ENCODE measurements at places on chromosomes 7 and 10.

- no peak for DNase-seq
Measured at GRCh38 chr10:127882391-127882790, 10.3 kb downstream of the CLRN3 start.

DNA sequence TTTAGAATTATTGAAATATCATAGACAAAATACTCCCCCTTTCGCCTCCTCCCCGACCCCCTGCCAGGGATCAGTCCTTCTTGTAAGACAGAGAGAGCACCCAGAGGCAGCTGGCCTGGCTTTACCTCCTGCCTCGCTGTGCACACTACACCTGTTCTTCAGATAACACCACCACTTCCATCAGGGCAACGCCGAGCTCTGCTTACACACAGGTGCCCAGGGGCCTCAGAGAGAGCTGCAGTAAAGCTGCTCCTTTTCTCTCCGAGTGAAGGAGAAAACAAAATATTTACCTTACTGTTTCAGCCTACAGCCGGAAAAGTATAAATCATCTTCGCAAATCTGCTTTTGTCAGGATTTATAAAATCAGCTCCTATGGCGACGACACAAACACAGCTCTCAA lies 80.7 kb downstream of the HIPK2 start:
- no peak for DNase-seq

GRCh38 chr7:4164556-4164955 lies 517.5 kb upstream of the FOXK1 start:
- DNase-seq = no peak

GRCh38 chr7:105028004-105028403 lies 14.0 kb downstream of the KMT2E start:
- no peak for DNase-seq

DNA sequence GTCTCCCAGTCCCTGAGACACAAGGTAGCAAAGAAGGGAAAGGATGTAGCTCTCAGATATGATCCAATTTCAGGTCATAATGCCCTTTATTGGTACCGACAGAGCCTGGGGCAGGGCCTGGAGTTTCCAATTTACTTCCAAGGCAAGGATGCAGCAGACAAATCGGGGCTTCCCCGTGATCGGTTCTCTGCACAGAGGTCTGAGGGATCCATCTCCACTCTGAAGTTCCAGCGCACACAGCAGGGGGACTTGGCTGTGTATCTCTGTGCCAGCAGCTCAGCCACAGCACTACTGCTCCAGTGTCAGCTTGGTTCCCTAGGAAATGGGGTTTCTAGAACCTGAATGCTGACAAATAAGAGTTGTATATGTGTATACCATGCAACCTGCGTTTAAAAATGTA lies 74.6 kb upstream of the PRSS58 start:
- DNase-seq = no peak

DNA sequence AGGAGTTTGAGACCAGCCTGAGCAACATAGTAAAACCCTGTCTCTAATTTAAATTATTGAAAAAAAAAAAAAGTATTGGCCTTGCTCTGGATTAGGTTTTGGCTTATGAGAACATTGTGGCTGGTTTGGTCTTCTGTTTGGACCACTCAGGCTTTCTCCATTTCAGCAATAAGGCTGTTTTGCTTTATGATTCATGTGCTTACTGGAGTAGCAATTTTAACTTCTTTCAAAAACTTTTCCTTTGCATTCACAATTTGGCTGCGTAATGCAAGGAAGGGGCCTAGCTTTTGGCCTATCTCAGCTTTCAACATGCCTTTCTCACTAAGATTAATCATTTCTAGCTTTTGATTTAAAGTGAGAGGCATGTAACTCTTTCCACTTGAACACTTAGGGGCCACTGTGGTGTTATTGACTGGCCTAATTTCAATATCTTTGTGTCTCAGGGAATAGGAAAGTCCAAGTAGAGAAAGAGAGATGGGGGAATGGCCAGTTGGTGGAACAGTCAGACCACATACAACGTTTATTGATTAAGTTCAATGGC lies 38.0 kb upstream of the SRPK2 start:
- DNase-seq = no peak

- no peak for DNase-seq
Measured at GRCh38 chr10:132588301-132589013, 50.9 kb downstream of the INPP5A start.

DNA sequence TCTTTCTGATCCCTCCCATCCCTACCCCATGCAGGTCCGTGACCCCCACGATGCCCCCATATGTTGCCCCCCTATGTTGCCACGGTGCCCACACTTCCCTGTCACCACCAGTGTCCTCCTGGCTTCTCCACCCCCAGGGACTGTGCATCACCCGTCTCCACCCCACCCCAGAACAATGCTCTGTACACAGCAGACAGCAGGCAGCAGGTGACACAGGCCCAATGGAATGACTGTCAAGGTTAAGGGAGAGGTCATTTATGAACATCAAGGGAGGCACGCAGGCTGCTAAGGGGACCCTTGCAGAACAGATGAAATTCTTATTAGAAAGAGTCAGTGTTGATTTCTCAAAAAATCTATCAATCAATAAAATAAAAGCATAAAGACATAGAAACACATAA lies 71.5 kb downstream of the PARP12 start:
- no peak for DNase-seq

DNA sequence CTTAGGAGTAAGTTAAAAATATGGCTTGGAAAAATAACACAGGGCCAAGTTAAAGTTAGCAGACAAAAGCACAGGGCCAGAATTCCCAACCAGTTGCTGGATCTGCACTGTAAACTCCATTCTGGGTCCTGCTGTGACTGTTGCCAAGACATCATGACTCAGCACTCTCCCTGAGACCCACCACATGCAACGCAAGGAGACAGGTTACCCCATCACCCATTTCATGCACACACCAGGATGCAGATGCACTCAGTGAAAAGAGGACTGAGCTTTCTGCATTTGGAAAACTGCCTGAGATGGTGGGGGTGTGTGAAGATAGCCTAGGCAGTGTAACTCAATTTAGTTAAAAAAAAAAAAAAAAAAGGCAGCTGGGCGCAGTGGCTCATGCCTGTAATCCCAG lies 97.6 kb upstream of the ZNF438 start:
- no peak for DNase-seq

DNA sequence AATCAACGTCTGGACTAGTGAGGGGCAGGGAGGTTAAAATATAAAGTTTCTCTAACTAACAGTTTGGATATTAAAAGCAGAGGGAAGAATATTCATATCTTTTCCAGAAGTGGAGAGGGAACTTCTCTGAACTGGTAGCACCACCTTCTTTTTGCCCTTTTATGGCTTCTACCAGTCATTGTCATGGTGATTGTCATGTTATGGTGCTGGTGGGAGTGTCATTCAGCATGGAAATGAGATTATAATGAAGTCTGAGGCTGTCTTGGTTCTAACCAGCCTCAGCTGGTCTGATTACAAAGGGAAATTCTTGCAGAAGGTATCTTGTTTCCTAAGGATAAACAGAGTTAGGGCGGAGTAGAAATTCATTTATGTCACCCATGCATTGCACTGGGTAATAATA lies 523.8 kb downstream of the ZWINT start:
- no peak for DNase-seq

- DNase-seq = no peak
Measured at GRCh38 chr7:22565315-22565811, 65.4 kb upstream of the STEAP1B start.

DNA sequence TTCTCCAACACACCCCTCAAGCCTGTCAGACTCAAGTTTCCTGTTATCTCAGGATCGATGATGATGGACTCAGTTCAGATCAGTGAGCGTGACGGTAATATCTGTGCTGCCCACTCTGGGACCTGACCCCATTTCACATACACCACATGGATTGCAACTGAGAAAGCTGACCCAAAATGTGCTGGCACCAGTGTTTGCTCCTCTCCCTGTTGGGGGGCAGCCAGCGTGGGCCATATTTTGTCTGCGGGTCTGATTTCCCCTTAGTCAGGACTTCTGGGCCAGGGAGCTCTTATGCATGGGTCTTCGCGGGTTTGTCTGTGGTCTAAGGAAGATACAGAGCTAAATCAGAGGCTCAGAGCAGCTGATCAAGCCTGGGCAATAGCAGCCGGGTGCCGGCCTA lies 42.6 kb upstream of the TRIM8 start:
- DNase-seq = no peak

- no peak for DNase-seq
Measured at GRCh38 chr10:110163192-110163773, 44.1 kb upstream of the MXI1 start.

DNA sequence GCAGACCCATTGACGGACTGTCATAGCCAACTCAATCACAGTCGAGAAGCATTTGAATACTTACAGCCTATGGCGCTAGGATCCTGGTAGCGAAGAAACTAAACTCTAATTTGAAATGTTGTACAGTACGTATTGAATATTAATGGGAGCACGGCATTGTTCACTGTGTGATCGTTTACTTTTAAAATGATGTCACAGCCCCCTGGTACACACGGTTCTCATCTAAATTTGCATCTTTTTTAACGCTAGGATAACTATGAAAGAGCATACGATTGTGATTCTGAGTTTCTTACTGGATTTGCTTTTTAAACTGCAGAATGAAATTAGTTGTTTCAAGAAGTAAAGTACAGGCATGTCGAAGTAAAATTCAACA lies 895 bp upstream of the NAPEPLD start:
- no peak for DNase-seq

DNA sequence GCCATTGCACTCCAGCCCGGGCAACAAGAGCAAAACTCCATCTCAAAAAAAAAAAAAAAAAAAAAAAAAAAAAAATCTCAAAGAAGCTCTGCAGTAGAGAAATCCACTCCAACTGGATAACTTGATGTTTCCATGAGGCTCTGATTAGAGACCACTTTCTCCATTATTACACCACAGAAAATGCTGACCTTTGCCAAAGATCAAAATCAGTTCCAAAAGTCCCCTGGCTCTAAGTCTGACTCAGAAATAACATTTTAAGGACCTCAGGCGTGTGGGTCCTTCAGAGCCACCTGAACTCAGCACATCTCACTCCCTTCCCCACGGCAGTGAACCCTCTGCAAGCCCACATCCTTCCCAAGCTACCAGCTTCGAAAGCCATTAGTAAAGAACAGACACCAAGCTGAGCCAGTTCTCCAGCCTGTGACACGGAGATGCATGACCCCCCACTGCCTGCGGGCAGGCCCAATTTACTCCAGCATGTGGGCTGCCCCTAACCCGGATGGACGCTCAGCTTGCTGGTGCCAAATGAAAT lies 13.8 kb upstream of the TMEM120A start:
- no peak for DNase-seq

DNA sequence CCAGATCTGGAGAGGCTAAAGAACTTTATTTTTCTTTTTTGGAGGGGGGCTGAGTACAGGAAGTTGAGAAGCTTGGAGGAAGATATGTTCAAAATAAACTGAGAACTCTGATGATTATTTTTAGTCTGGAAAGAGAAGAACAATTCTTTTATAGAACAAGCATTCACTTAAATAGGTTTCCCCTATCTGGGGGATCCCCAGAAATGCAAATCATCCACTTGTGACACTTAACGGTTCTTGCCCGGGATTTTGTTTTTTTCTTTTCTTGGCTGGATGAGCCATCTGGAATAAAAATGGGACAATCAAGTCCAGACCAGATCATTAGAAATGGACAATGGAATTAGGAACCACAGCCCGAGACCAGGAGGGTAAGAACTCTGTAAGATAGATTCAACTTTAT lies 95.9 kb upstream of the EGR2 start:
- no peak for DNase-seq

DNA sequence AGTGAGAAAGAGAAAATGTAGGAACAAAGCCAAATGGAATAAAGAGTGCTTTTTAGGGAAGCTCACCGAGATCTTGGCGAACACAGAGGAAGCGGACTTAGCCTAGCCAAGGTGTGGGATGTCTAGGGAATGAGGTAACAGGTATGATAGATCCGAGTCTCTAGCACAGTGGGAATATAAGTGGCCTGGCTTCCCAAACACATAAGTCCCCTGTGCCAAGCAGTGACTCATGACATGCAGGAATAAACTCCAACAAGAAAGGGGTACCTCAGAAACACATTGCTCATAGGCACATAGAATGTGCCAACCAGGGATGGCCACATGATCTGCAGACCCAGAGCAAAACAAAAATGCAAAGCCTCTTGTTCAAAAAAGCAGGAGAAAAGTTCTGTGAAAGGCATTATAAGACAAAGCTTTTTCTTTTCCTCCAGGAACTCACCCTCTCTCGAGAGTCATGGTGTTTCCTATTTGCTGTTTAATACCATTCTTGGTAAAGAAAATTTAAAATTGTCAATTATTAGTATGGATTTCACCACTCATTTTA lies 542.5 kb downstream of the GATA3 start:
- no peak for DNase-seq

DNA sequence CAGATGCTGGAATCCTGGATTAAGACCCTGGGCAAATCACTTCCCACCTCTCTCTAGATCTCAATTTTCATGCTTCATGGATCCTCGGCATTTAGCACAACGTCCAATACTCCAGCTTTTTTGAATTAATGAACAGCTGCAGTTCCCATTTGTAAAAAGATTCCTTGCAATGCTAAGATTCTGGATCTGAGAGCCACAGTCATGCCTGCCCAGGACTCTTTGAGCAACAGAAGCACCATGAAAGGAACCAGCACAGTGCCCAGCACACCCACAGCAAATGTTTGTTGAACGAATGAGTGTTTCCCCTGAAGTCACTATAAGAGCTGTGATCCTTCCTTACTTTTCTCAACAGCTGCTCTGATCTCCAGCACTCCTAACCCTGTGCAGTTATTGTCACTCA lies 20.8 kb upstream of the DDIT4 start:
- DNase-seq = no peak

- no peak for DNase-seq
Measured at GRCh38 chr10:98445200-98445812, 1.4 kb downstream of the HPS1 start.

DNA sequence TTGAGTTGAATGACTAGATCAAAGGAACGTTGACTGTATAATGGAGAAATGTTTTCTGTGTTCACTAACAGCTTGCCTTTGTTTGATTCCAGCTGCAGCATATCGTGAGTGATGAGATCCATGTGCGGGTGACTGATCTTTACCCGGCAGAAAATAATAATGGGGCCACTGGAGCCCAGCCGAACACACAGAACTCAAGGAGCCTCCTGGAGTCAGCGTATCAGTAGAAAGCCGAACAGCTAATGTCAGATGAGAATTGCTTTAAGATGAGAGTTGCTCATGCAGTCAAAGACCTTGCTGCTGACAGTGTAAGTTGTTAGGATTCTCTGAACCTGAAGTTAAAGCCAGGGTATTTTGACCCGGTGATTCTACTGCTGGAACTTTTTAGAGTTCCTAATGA lies 34.3 kb upstream of the MTPAP start:
- no peak for DNase-seq

DNA sequence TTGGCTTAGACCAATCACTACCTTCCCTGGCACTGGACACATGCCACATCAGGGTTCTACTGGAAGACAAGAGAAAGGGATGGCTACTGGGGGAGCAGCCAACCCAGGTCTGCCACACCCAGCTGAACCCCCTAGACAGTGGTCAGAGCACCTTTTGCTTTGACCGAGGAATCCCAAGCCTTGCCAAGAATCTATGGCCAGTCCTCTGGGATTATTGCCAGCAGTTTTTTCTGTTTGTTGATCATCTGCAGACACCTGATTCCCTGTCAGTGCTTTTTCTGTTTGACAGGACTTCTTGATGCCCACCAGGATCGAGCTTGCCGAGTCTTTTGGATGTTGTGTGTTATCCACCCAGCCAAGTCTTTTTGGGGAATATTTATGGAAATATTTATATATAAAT lies 476.2 kb upstream of the GALNT17 start:
- no peak for DNase-seq
